ENCODE measurements at places on chromosomes 4 and X.

GRCh38 chr4:972651-973424 lies 531 bp downstream of the DGKQ start:
- peak; percentile 55 for DNase-seq

DNA sequence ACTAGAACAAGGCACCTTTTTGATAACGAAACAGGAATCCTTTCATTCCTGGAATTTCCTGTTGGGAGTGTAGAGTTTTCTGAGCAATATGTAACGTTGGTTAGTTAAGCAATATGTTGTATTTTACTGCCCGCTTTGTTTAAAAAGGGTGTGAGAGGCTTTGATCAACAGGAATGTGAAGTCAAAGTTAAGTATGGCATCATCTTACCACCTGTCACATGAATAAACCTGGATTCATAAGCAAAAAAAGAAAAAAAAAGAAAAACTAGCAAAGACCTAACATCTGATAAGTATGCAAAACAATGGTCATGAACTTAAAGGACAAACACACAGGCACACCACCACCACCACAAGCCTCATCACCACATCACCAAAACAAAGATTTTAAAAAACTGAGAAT lies 7.1 kb upstream of the CXCL5 start:
- DNase-seq: no peak

DNA sequence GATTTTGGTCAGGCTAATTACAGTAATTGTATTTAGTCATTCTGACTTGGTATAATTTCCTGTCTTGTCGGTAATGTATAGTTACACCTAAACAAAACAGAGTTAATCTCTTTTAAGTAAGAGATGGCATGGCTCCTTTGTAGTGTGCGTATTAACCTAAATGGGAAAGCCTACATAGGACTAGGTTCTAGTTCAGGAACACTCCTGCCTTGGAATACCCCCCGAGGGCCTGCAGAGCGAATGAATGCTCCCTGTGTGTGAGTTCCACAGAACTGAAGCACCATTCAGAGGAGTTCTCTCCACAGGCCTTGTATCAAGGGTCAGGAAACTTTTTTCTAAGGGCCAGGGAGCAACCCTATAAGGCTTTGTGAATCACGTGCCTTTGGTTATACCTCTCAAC lies 44.9 kb upstream of the STIM2 start:
- DNase-seq: no peak

DNA sequence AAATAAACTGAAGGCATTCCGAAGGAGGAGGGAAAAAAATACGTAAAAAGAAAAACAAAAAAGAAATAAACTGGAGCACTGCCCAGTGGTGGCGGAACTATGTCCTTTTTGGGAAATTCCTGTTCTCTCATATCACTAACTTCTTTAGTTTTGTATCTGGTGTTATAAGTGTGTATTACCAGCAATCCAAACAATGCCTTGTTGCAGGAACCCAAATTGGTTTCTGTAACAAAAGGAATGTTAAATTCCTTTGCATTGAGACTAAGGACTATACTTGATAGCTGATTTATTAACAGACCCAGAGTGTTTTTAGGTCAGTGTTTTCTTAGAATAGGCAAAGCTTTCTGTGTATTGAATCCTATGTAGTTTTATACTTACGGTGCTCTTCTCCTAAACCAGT lies 6.6 kb downstream of the CCNG2 start:
- no peak for DNase-seq

GRCh38 chr4:165964591-165964990 lies 91.6 kb downstream of the TLL1 start:
- DNase-seq: no peak

DNA sequence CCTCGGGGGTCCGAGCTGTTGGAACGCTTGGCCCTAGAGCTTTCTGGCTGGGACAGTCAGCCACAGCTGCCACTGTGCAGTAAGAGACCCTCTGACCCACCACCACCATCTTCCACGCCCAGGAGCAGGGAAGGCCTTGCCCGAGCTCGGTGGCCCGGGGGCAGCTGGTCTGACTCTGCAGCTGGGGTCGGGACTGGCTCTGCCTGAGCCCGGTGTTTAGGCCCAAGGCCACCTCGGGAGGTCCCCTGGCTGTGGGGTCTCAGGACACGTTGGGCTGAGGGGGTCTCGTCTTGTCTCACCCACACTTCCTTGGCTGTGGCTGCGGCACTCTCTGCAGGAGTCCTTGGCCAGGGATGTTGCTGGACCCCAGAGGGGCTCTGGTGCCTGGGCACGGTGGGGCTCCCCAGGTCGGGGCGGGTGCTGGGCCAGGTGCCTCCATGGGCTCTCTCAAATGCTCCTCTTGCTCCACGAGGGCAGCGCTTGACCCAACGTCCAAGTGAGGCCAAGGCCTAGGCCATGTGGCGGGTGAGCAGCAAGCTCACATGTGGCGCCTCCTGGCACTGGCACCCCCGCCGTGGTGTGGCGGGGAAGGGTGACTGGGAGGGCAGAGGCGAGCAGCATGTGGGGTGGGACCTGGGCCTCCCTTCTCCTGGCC lies 22.9 kb downstream of the DOK7 start:
- no peak for DNase-seq

GRCh38 chr4:41791557-41791956 lies 43.0 kb upstream of the PHOX2B start:
- no peak for DNase-seq

DNA sequence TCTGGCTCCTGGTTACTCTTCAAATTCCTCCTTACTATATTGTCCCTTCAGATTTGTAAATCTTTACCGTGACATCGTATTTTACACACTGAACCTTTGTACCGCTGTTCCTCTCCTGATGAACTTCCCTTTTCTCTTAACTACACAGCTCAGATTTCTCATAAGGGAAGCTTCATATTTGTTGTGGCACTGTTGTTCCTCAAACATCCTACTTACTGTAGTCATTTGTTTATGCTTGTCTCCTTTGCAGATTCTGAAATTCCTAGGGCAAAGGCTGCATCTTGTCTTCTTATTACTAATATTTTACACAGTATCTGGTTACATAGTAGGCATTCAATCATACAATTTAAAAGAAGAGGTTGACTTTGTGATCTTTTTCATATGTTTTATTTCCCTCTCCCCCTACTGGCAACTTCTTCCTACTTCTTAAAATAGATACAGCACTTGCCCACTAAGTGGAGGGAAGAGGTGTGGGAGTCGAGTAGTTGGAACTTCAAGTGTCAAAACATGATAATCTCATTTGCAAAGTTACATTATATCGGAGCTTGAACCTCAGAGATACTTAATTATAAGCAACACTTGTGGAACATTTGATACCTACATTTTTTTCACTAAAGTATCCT lies 50.0 kb downstream of the TET2 start:
- no peak for DNase-seq

- DNase-seq: no peak
Measured at GRCh38 chrX:151006410-151007109, 23.4 kb downstream of the HMGB3 start.

DNA sequence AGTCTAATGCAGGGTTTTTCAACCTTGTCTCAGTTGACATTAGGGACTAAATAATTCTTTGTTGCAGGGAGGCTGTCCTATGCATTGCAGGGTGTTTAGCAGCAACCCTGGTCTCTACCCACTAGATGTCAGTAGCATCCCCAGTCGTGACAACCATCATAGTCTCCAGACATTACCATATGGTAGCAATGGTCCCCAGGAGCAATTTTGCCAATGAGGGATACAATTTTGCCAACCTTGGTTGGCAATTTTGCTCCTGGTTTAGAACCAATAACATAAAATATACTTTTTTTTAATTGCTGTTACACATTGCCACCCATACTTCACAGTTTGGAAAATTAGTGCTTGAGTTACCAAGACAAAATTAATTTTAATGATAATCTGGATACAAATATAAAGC lies 6.0 kb downstream of the EREG start:
- no peak for DNase-seq

DNA sequence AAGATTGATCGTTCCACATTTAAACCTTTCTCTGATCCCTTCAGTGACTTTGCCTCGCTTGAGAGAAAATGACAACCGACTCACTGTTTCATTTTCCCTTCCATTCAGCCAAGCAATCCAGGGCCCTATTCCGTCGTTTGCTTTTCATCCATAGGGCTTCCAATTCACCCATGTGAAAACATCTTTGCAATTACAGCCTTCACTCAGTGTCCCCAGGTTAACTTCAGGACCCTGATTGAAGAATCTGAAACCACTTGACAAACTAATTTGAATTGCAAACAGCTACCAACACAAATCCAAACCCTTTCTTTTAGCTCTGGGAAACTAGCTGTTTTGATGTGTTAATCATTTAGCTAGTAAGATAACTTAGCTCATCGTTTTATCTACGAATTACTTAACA lies 120.2 kb upstream of the FAM9C start:
- DNase-seq: no peak

- no peak for DNase-seq
Measured at GRCh38 chr4:62262676-62263075, 1062.5 kb downstream of the ADGRL3 start.

DNA sequence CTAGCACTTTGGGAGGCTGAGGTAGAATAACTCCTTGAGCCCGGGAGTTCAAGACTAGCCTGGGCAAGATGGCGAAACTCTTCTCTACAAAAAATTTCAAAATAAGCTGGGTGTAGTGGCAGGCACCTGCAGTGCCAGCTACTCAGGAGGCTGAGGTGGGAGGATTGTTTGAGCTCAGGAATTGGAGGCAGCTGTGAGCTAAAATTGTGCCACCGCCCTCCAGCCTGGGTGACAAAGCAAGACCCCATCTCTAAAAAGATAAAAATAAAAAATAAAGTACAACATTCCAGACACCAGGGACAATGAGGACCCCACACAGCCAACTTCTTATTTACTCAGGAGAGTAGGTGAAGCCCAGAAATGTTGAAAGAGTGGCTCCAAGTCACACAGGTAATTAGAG lies 53.0 kb downstream of the APBB2 start:
- DNase-seq: no peak

DNA sequence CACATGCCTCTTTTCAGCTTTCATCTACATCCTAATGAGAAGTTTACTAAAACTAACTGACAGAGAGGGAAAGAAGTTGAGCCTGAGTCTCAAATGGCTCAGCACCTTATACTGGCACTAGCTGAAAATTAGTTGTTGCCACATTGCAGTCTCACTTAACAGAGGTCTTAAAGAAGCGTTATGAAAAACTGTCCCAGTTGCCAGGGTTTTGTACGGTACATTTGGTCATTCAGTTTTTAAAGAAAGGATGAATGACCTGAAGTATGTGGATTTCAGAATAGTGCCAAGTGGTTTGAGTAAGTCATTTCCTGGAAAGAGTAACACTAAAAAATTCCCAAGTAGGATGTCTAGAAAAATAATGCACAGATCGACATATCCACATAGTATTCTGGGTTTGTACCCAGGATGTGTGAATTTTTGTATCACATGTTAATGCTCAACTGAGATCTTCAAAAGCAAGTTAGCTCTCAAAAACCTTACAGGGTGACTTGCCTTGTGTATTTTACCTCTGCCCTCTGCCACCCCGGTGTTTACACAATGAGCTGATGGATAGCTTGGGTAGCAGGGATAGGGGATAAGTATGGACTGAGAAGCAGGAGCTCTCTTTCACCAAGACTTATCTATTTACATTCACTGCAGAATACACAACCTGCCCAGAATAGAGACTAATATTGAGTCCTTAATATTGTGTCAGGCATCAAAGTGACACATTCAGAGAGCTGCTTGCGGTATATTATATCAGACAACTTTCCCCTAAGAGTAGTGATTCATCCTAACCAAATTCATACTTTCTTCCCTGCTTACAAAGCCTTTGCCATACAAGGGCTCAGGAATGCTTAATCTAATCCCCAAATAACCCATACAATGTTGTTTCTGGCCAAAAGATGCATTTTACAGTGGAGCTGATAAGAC lies 1075.7 kb upstream of the PABPC4L start:
- DNase-seq: no peak

- no peak for DNase-seq
Measured at GRCh38 chr4:57109847-57110639, at the start of gene IGFBP7. IGFBP7 (minus strand) TSS chr4:57110385; CDS start chr4:57110351, 34 bp downstream.

DNA sequence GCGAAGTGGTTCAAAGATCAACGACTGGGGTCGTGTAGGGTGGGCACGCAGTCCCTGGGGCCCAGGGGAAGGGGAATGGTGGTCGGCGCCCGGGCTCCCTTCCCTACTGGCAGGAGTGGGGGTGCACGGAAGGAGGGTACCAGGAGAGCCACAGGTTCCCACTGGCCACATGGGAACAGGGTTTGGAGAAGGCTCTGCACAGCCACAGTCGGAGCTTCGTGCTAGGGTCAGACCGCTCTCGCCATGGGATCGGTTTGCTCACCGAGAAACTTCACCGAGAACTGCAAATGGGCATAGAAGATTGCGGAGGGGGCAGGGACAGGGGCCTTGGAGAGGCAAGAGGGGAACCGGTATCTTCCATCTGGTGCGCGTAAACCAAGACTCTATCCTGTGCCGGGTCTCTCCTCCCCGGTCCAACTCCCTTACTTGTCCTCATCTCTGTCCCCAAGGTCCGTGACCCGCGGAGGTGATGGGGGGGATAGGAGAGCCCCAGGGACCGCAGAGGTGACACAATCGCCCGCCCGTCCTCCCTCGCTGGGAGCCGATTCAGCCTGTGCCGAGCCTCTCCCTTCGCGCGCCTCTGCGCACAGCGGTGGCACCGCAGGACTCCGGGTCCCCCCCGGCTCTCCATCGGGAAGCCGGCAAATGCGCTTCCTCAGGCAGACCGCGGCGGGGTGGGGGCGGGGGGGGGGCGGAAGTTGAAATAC lies 1.0 kb downstream of the SCD5 start:
- DNase-seq: no peak

DNA sequence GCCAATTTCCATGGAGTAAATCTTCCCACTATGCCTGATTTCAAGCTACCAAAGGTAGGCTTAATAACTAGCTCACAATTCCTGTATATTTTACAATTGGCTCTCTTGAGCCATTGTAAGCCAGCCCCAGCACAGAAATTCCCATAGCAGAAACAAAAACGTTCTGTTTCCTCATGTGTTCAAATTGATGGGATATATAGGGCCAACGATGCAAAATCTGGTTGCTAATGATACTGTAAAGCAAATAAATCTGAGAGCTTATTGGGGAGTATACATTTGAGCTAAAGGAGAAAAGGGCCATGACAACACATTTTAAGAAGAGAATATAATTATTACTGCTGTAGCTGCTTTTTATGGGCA lies 267.1 kb upstream of the FTHL17 start:
- no peak for DNase-seq

DNA sequence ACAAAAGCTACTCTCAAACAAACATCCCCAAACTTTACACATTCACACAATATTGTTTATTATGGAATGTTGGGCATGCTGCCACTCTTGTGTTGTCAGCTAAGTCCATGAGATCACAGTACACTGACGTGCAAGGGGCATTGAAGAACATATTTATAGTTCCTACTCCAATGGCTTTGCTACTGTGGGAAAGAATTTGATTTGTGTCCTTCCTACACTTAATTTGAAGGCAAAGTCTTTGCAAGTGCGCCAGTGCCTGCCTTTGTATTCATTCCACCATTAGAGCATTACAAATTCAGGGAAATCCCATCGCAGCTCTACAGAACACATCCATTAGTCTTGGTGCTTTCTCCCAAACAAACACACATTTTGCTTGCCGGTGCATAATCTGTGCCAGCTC lies 45.4 kb upstream of the FTHL17 start:
- DNase-seq: no peak

DNA sequence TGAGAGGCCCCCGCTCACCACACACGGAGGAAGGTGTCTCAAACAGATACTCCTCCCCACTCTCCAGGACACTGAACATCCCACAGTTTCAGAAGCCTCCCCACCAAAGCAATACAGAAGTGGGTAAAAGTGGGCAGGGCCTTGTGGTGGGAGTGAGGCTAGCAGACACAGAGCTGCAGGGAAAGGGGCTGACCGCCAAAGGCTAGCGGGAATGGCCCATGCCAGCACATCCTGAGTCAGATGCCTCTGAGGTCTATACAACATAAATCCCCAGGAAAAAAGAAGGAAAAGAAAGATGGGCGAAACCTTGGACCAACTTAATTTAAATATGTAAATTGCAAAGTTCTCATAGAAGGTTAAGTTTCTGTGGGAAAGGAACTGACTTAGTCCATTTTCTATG lies 21.9 kb upstream of the ARHGAP10 start:
- DNase-seq: no peak

Data from activated T-helper 1 cell treated with anti-CD3 and anti-CD28 coated beads, Interleukin-2, amount 50 U/mL, for 16 hours (primary cell).